NK-92 treated with Interleukin-12 subunit alpha and Interleukin-12 subunit beta, amount 100 ng/mL, for 24 hours (cell line): ENCODE measurements at places on chromosomes 4 and X.
A peak's percentile ranks its signal among the peaks of the same experiment; 100 is the strongest.

DNA sequence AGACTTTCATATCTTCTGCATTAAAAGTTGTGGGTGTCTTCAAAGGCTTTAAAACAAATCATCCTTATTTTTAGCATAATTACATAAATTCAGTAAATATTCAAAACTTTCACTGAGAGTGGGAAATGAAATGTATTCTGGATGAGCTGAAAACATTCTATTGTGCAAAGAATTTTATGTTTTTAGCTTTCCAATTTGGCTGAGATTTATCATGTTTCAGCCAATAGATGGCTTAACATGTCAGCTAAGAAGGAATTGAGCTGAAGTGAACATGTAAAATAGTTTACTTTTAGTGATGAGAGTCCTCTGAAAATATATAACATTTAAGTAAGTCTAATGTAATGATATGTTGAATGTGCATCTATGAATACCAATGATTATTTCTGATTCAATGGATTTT is 213.5 kb upstream of the GIMD1 start:
- no peak for DNase-seq

GRCh38 chr4:130288576-130288975 is 1192.6 kb downstream of the C4orf33 start:
- DNase-seq = no peak

DNA sequence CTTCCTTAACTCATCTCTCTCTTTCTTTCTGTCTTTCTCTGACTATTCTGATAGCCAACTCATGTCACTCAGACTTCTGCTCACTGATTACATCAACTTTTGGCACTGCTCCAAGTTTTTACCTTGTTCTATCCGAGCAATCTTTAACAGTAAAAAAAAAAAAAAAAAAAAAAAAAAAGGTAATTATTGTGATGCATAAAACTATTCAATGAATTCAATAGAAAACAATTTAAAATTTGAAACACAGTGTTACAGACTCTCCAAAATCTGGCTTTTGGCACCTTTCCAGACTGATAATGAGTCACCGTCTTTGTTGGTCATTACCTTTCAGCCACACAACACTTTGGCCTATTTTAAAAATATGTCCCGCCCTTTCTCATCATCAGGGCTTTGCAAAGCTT is 229.5 kb downstream of the GALNTL6 start:
- DNase-seq = peak; percentile 7

- no peak for DNase-seq
Observed at GRCh38 chr4:30721185-30722091, 1.3 kb downstream of the PCDH7 start.

- no peak for DNase-seq
Observed at GRCh38 chrX:40243755-40244515, 146.2 kb upstream of the BCOR start.

DNA sequence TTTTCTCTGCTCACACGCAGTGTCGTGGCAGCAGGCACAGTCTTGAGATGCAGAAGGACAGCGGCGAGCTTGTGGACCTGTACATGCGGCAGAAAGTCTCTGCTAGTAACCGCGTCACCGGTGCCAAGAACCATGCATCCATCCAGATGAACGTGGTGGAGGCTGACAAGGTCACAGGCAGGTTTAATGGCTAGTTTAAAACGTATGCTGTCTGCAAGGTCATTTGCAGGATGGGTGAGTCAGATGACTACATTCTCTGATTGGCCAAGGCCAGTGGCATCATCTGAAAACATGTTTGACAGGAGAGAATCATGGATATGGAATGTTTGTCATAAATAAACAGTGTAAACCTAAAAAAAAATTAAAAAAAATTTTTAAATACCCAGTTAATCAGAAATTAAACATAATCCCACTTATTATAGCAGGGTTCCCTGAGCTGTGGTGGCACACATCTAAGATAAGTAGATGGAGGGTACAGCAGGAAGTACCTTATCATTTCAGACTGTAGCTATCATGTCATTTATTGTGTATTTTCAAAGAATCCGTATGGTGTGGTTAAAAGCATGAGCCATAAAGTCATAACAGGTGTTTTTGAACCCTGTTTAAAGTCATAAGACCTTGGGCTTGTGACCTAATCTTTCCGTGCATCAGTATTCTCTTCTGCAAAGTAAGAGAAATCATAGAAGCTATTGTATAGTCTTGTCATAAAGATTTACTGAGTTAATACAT is 7.5 kb upstream of the BMP2K start:
- no peak for DNase-seq

GRCh38 chrX:132023896-132024386 is 839 bp downstream of the STK26 start:
- DNase-seq = peak; percentile 41

GRCh38 chrX:8730812-8731558 is 952 bp downstream of the ANOS1 start:
- DNase-seq = no peak

DNA sequence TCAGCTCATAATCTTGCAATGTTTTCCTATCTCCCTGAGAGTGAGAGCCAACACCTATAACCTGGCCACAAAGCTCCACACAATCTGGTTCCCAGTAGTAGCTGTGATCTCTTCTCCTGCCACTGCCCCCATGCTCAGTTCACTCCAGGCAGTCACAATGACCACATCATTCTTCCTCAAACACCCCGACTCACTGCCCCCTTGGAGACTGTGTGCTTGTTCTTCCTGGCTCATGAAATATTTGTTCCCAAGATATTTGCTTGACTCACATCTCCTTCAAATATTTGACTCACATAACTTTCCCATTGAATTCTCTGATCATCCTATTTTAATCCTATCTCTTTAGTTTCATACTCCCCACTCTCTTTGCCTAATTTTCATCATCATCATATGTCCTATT is 173.7 kb downstream of the AREG start:
- DNase-seq = no peak

GRCh38 chr4:1571165-1572009 is 112.7 kb downstream of the FAM53A start:
- no peak for DNase-seq
